ENCODE measurements at places on chromosomes 7 and 10.
A peak's percentile ranks its signal among the peaks of the same experiment; 100 is the strongest.

- DNase-seq, result peak; percentile 26
Measured at GRCh38 chr7:31002256-31002655, 38.5 kb downstream of the GHRHR start.

DNA sequence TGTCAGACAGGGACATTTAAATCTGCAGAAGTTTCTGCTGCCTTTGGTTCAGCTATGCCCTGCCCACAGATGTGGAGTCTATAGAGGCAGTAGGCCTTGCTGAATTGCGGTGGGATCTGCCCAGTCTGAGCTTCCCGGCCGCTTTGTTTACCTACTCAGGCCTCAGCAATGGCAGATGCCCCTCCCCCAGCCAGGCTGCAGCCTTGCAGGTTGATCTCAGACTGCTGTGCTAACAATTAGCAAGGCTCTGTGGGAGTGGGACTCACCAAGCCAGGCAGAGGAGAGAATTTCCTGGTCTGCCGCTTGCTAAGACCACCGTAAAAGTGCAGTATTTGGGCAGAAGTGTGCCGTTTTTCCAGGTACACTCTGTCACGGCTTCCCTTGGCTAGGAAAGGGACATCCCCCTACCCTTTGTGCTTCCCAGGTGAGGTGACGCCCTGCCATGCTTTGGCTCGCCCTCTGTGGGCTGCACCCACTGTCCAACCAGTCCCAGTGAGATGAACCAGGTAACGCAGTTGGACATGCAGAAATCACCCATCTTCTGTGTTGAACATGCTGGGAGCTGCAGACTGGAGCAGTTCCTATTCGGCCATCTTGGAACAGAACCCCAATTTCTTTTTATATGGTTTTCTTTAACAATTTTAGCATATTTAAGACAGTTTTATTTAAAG lies 28.4 kb upstream of the VWDE start:
- no peak for DNase-seq

DNA sequence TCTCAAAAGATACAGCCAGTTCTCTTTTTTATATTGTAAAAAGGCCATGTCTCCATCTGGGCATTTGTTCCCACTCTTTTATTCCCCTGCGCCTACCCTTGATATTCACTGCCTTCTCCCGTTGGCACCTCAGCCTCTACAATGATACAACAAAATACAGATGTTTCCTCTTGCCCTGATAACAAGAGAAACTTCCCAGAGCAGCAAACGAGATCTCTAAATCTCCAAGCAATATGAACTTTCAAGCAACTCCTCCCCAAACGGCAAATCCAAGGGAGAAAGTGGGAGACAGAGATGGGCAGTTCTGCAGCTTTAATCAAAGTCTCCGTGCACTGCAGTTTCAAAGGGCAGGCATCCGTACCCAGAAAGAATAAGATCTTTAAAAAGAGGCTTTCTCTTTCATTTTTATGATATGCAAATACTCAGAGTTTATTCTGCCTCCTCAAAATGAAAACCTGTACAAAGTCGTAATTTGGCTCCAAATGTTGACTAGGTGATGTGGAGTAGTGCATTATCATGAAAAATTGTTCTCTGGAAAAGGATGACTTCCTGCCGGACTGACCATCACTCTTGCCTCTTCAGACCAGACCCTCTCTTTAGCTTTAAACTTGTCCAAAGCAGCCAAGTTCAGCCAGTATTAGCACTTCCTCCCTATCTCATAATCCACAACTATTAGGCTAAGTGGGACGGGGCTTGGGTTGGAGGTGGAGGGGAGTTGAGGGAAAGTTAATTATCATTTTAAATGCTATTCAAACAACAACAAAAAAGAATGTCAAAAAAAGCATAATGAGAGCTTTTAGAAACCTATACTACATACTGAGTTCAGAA lies 682 bp downstream of the HGF start:
- DNase-seq, result no peak

GRCh38 chr7:29622335-29623265 lies 59.0 kb downstream of the PRR15 start:
- DNase-seq, result peak; percentile 95

DNA sequence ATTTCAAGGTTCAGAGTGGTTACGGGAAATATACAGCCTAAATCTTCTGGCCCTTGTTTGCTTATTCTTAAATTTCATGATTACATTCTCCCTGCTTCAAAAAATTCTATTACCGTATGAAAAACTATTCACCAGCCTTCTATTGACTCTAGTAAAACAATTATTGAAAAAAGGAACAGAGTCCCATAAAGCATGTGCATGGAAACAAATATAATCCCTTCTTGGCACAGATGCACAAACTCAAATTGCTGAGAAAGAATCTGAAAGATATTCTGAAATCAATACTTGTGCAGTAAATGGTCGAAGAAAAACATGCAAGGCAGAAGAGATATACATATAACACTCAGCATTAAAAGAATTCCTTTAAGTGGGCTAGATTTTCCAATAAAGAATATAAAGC lies 83.6 kb downstream of the LRRN3 start:
- DNase-seq, result no peak

DNA sequence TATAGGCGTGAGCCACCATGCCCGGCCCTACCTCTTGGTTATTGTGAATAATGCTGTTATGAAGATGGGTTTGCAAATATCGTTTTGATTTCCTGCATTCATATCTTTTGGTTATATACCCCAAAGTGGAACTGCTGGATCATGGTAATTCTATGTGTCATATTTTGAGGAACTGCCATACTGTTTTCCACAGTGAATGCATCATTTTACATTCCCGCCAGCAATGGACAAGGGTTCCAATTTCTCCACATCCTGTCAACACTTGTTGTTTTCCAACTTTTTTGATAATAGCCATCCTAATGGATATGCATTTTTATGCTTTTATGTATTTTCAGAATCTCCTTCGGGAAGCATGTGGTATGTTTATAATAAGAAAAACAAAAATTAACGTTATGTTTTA lies 128.2 kb downstream of the KCNMA1 start:
- DNase-seq, result no peak

DNA sequence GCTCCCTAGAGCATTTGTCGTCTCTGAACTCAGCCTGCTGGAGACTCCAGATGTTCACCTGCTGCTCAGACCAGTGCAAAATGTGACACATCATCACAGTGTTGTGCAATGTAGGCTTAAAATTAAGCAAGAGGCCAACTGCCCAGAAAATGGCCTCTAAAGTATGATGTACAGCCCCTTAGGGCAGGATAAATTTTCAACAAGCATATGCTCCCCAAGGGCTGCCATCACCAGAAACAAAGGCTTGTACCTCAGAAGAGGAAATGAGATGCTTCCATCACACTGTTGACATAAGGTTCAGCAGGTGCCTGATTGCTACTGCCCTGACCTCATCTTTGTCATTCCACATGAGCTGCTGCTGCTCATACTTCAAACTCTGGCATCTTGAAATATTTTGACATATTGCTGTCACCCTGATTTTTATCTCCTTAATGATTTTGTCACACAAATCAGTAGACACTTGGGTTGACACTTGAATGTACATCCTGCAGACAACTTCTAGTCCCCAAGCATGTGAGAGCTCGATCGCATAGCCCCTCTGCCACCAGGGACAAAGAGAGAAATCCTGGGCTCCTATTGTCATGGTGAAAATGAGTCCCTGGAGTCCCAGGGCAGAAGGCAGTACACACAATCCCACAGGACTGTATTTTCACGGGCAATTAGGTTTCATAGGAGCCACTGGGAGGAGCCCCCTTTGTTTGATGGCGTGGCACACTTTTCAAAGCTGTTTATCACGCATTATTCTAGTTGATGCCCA lies 219.7 kb upstream of the STK17A start:
- DNase-seq, result peak; percentile 81

GRCh38 chr7:93043385-93043985 lies 74.3 kb downstream of the SAMD9 start:
- peak; percentile 94 for DNase-seq

GRCh38 chr7:7751243-7752092 lies 33.1 kb upstream of the RPA3 start:
- DNase-seq, result no peak

GRCh38 chr10:116737627-116738327 lies 4.6 kb downstream of the HSPA12A start:
- DNase-seq, result no peak

GRCh38 chr10:59106441-59106840 lies 70.0 kb upstream of the PHYHIPL start:
- DNase-seq, result no peak

GRCh38 chr10:11684717-11685645 lies 57.2 kb upstream of the ECHDC3 start:
- peak; percentile 92 for DNase-seq

- DNase-seq, result peak; percentile 60
Measured at GRCh38 chr10:63466144-63466935, 563 bp upstream of the JMJD1C start.

DNA sequence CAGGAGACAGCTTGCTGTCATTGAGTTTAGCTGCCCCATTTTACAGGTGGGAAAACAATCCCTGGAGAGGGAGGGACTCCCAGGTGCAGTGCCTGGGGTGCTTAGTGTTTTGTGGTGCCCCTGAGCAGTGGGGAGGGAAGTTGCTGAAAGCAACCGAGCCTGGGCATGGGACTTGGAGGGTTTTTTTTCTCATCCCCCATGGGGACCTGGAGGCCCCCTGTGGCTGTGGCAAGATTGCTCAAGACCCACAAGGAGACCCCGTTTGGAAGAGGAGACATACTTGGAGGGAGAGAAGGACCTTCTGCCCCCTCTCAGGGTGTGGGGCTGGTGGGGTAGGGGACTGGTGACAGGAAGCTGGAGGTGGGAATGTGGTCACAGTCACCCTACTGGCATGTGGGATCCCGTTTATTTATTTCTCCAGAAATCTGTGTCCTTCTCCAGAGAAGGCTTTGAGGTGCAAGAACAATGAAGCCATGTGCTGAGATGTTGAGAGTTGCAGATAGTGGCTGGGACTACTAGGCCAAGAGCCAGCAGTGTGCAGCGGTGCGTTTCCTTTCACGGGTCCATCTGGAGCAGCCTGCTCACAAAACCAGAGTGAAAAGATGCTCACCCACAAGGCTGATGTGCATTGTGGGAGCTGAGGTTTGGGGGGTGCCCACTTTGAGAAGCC lies 21.5 kb downstream of the ZMIZ1 start:
- peak; percentile 37 for DNase-seq

- no peak for DNase-seq
Measured at GRCh38 chr10:18650404-18650997, 886 bp downstream of the NSUN6 start.

- DNase-seq, result no peak
Measured at GRCh38 chr7:78212476-78213060, 414.0 kb downstream of the PHTF2 start.

- DNase-seq, result no peak
Measured at GRCh38 chr10:1572519-1573333, 164.6 kb downstream of the ADARB2 start.

DNA sequence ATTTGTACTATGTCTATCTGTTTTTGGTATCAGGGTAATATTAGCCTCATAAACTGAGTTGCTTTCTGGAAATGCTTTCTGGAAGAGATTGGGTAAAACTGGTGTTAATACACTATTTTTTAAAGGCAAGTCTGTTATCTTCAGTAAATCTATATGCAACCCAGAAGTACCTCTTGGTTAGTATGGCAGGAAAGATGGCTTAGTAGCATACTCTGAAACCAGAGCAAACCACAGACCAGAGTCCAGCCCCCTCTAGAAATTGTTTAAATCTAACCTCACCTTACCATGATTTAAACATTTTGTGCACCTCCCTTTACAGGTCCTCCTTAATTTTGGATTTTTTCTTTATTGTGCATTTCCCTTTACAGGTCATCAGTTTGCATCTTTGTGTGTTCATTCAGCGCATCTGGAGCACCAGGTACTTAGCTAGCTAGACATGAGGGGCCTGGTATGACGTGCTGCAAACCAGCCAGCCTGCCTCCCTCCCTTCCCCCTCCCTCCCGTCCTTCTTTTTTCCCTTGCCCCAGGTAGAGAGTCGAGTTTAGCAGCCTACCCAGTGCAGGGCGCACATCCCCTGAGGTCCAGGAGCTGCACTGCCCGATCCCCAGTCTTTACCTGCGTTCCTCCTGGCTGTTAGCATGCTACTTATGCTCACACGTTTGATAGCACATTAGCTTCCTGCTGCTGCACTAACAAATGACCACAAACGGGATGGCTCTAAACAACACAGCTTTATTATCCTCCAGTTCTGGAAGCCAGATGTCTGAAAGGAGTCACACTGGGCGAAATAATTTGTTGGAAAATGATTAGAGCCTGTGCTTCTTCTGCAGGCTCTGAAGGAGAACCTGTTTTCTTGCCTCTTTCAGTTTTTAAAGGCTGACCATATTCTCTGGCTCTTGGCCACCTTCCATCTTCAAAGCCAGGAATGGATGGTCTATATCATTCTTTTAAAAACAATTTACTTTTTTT lies 299.9 kb upstream of the HABP2 start:
- DNase-seq, result peak; percentile 67

- DNase-seq, result no peak
Measured at GRCh38 chr10:96632974-96633710, 46.3 kb upstream of the TM9SF3 start.

DNA sequence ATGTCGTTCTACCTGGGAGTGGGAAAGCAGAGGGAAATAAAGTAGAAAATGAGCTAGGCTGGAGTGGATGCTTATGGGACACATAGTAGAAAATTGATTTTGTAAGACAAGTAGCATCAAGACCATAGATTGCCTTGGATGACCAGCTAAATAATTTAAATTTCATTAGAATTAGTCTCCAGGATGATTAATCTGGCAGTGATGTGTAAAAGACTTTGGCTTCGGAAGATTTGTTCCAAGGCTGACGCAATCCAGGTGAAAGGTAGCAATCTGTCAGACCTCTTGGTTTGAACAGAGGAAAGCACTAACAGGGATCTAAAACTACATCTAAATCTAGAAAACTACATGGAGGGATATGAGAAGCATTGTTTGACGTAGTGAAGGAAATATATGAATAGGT lies 236.5 kb downstream of the ARL4A start:
- DNase-seq, result no peak

- no peak for DNase-seq
Measured at GRCh38 chr10:45373576-45374349, at the start of gene ALOX5. Gene ALOX5 (plus strand): TSS chr10:45374216. CDS start chr10:45374280, 64 bp downstream.

DNA sequence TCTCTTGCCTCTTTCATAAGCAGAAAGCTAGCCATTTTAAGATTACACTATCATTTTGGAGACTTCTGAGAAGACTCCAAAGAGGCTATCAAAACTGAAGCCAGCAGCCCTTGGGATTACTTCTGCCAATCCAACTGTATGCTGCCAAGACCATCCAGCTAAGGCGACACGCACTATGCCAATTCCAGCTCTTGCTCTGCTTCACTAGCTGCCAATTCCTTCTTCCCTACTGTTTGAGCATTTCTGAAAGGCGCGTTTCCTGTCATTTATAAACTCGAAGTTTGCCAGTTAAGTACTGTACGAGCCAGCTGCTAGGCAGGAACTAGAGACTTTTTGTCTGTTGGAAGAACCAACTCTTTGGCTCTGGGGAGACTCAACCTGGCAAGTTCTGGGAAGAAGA lies 36.5 kb downstream of the MALSU1 start:
- DNase-seq, result no peak

- no peak for DNase-seq
Measured at GRCh38 chr7:127154958-127155357, 97.8 kb downstream of the GRM8 start.

All from AG10803 (cell line).